Activated T-cell treated with anti-CD3 and anti-CD28 coated beads, Interleukin-2, amount 50 U/mL, for 72 hours (primary cell): ENCODE measurements at places on chromosomes 3 and 15. TPM values are rescaled to one million over a fixed set of nuclear protein-coding genes. Genes with fewer than 3 reads are reported as not detected.

GRCh38 chr3:151644986-151645385, 88.7 kb upstream of the AADACL2 start:
- H3K27me3 ChIP-seq: no peaks in the 10 kb centered on the region
- no peak overlapping the region for H3K4me3 ChIP-seq
- H3K36me3 ChIP-seq: no peaks in the 10 kb centered on the region
- DNase-seq: no peak
- H3K27ac ChIP-seq: no peak overlapping the region

DNA sequence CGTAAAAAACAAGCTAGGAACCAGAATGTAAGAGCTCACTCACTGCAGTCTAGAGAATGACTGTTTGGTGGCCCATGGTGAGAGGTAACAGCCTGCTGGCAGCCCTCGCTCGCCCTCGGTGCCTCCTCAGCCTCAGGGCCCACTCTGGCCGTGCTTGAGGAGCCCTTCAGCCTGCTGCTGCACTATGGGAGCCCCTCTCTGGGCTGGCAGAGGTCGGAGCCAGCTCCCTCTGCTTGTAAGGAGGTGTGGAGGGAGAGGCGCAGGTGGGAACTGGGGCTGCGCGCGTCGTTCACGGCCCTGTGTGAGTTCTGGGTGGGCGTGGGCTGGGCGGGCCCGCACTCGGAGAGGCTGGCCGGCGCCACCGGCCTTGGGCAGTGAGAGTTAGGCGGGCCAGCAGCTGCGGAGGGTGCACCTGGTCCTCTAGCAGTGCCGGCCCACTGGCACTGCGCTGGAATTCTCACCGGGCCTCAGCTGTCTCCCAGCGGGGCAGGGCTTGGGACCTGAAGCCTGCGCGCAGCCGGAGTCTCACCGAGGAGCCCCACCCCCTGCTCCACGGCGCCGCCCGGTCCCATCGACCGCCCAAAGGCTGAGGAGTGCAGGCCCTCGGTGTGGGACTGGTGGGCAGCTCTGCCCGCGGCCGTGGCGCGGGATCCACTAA, 420.6 kb downstream of the RBMS3 start:
- no peaks in the 10 kb centered on the region for H3K4me1 ChIP-seq
- no peak overlapping the region for H3K27ac ChIP-seq
- no peak overlapping the region for H3K4me3 ChIP-seq
- DNase-seq: no peak

MINAR1 gene
- 0.62 TPM for total RNA-seq

KLF15 gene
- 0.44 TPM for total RNA-seq

APBA2 gene
- 9.8 TPM for total RNA-seq

TAGLN3 gene
- 0.51 TPM for total RNA-seq
